ENCODE measurements at places on chromosomes 13 and 19. TPM values are rescaled to one million over a fixed set of nuclear protein-coding genes. Genes with fewer than 3 reads are reported as not detected.

The ZNF682 gene
- 16.0 TPM for total RNA-seq

The CYP4F2 gene
- total RNA-seq: not detected

The GIPR gene
- total RNA-seq: 9.4 TPM

The TEX26 gene
- total RNA-seq: not detected

The C19orf85 gene
- not detected for total RNA-seq

The INSL3 gene
- 7.6 TPM for total RNA-seq
